ENCODE measurements at places on chromosomes 16 and 17.

GRCh38 chr17:58640202-58640601 is 51.6 kb downstream of the TEX14 start:
- no peak for DNase-seq

DNA sequence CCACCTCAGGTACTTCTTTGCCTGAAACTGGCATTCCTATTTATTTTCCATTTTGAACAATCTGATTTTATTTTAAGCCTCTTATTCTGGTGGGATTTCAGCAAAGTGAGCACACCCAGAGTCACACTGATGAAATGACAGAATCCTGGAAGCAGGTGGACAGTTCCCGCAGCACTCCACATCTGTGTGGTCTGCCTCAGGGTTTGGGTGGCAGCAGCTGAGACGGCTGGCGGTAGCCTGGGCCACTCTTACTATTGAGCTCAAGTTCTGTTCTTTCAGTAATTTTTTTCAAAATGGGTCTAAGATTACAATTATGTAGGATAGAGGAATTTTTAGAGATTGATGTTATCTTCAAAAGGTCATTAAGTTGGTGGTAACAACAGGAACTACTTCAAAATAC is 32.5 kb upstream of the ENDOV start:
- no peak for DNase-seq

DNA sequence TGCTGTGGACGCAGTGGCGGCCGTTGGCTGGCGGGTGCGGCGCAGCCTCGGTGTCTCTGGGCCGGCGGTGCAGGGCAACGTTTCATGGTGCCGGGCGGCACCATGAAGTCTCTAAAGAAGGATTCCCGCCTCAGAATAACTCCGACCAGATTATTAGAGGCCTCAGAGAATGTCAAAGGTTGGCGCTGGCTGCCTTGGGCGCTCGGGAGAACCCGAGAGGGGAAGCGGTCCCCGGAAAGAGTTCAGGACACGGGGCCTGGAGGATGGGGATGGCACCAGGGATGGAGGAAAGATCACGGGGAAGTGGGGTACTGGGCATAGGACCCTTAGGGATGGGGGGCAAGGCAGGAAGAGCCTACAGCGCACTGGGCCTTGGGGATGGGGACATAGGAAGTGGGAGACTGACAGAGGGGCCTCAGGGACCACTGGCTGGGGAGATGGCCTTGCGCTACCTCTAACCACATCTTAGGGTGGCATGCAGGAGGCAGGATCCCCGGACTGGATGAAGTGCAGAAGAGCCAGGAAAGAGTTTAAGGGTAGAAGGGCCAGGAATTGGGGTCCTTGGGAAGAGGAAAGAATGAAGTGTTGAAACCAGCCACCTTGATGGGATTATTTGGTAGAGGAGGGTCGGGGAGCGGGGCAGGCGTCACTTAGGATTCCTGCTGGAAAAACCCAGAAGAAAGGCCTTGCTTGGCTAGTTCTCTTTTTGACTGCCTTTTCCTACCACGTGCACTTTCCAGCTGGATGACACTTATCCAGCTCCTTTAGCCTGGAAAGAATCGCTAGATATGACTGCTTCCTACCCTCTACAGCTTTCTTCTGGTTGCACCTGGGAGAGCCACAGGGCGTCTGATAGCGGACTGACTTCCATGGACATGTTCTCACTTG is 578 bp downstream of the MYCBPAP start:
- no peak for DNase-seq

GRCh38 chr17:80984749-80985148 is 6.9 kb upstream of the CHMP6 start:
- no peak for DNase-seq

GRCh38 chr17:48954300-48954755 is 9.7 kb upstream of the SNF8 start:
- no peak for DNase-seq

DNA sequence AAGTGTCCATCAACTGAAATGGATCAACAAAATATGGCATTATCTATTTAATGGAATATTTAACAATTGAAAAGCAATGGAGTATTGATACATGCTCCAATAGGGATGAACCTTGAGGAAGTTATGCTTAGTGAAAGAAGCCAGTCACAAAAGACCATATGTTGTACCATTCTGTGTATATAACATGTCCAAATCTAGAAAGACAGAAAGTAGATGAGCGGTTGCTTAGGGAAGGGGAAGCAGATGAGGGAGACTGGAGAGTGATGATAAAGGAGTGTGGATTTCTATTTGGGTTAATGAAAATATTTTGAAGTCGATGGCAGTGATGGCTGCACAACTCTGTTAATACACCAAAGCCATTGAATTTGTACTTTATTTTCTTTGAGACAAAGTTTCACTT is 8.5 kb upstream of the ERN1 start:
- DNase-seq, result no peak

GRCh38 chr16:11276896-11277593 is 765 bp upstream of the PRM2 start:
- no peak for DNase-seq

DNA sequence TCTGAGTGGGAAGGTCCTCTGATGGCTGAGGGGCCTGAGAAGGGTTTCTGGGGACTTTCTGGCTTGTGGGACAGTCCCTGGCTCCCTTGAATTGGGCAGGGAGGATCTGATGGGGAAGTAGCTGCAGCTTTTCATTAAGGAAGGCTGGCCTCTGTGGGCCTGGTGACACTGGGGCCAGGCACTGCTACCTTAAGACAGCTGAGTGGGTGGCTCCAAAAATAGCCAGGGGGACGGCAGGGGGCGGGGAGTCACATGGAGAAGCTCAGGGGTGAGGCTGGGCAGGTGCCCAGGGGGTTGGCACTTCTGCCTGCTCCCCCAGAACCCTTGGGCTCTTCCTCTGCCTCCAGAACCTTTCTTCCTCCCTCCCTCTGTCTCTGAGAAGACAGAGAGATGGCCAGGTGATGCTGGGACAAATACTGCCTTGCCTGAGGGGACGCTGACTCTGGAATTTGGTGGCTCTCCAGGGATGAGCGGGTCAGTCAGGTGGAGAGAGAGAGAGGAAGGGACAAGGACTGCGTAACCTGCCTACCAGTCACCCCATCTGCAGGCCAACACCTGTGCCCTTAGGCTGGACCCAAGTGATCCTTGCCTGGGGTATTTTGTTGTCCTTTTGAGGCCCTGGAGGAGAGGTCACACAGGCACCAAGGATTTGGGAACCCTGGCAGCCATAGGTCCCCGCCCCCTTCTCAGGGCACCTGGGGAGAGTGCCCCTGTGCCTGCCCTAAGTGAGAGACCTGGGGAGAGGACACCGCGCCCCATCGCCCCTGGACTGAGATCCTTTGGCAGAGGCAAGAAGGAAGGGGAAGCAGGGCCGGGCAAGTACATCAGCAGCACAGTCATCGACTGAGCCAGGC is 1.7 kb upstream of the SGCA start:
- DNase-seq, result no peak

DNA sequence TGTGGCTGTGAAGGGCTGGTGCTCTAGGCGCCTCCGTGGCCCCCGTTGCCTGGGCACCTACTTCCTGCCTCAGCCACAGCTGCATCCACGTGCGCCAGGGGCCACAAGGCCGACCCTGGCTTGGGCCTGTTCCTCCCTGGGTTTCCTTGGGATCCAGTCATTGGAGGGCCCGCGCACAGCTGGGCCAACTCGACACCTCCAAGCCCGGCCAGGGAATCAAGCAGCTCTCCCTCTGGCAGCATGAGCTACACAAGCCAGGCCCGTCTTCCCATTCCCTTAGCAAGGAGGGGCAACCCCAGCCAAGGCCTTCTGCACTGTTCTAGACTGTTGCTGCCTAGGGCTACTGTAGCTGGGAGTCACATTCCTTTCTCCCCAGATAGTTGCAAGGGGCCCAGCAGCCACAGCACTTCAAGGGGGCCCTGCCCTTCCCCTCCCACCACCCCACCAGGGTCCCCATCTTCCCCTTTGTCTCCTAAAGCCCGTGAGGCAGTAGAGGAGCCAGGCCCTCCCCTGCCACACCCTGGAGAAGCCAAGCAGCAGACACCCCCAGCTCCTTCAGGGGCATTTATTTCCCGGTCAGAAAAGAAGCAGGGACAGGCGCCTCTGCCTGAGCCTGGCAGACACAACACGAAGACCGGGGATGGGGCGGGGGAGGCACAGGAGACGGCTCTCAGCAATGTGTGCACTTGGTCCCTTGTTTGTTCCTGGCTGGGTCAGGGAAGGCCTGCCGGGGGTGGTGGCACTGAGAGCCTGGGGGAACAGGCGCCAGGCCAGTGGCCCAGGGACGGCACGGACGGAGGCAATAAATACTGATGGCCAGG is 3.8 kb downstream of the ARHGDIA start:
- no peak for DNase-seq

- no peak for DNase-seq
These were observed 190.3 kb downstream of the ZNF423 start for GRCh38 chr16:49665482-49666230.

DNA sequence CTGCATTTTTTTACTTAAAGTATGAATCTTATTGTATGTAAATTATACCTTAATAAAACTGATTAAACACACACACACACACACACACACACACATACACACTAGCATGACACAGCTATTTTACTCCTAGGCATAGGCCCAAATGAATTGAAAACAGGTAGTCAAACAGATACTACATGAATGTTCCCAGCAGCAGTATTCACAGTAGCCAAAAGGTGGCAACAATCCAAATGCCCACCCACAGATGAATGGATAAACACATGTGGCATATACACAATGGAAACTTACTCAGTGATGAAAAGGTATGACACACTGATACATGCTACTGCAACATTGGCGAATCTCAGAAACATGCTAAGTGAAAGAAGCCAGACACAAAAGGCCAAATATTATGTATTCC is 223.5 kb downstream of the CYB561 start:
- DNase-seq, result no peak

GRCh38 chr16:31269541-31269940 is 9.8 kb downstream of the ITGAM start:
- no peak for DNase-seq

- no peak for DNase-seq
These were observed 17.3 kb upstream of the FOXK2 start for GRCh38 chr17:82502207-82502606.

- peak; percentile 32 for DNase-seq
These were observed 100.7 kb downstream of the MGAT5B start for GRCh38 chr17:76968707-76969597.

GRCh38 chr17:2092253-2092652 is 37.4 kb downstream of the HIC1 start:
- DNase-seq, result no peak

DNA sequence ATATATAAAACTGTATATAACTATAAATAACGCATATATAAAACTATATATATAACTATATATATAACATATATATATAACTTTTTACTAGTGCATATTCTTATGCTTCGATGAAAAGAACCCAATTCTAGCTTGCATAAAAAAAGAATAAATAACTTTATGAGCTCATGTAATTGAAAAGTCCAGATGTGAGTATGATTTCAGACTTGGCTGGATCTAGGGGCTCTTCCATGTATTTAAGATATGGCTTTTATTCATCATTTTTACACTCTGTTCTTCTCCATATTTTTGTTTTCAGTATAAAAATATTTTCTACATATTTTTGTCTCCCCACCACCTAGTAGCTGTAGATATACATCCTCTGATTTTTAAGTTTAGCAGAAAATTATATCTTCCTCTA is 417.5 kb downstream of the CDH11 start:
- DNase-seq, result no peak

DNA sequence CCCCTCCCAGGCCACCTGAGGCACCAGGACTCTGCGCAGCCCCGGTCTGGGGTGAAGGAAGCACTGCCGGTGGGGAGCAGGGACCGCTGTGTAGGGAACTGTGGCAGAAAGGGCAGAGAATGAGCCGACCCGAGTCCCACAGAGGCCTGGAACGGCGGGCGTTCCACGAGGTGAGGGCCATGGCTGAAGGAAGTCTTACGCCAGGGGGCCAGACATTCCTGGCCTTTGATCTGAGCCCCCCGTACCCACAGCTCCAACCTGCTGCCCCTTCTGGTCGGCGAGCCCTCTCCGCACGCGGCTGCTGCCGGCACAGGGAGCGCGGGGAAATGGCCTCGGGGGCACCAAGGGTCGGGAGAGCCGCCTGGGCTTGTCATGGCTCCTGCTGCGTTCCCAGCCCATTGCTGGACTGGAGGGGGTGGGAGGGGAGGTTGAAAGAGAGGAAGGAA is 1.4 kb upstream of the WNT3 start:
- no peak for DNase-seq

DNA sequence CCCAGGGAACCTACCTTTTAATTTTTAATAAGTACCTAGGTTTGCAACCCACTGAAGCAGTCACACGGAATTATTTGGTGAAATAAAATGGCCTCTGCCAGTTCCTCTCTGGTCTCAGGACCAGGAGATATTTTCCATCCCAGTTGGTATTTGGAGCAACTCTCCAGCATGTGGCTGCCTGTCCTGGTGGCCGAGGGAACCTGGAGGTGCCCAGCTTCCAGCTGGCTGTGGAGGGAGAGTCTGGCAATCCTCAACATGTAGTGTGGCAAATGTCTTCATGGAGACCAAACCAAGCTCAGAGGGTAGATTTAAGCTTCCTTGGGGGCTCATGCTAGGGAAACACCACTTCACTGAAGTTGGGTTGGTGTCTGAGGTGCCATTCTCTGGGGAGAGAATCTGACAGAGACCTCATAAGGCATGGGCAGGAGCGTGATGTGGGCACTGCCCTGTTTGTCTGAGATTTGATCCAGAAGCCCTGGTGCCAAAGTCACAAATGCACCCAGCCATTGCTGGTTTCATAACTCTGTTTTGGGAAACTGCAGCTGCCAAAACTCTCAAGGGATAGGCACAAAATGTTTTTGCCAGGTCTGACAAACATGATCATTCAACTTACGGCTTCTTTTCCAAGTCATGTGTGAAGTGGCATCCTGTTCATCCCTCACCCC is 2.8 kb downstream of the MT1X start:
- DNase-seq, result no peak

- no peak for DNase-seq
These were observed 24.1 kb downstream of the MYO1D start for GRCh38 chr17:32852811-32853210.

DNA sequence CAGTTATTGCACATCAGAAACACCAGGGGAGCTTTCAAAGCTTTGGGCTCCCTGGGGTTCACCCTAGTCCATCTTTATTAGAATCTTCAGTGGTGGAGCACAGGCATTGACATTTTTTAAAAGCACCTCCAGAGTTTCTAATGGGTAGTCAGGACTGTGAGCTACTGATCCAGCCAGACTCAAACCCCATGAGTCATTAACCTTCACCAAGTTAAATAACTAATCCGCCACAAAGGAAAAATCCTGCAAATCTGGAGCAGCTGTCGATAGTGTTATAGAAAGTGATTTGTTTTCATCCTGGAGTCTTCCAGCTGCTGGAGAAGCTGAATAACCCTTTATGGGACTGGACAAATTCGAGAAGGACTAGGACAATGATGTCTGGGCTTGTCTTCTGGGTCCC is 93.2 kb upstream of the PIRT start:
- no peak for DNase-seq

DNA sequence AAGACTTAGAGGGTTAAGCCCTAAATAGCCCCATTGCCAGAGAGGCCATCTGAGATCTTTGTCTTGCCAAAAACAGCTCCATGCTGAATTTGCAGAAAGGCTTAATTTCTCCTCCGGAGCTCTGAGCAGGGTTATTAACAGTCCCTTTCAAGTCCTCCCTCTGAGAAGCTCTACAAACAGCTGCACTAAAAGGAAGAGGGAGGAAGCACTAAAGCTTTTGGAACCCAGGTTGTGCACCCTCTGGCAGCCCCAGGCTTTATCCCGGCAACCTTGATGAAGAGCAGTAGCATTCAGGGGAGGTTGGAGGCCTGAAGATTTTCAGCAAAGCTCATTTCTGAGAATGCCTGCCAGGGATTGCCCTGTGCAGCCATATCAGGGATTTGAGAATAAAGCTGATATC is 554.7 kb downstream of the RBFOX1 start:
- no peak for DNase-seq
